Stimulated activated CD4-positive, alpha-beta T cell treated with anti-CD3 and anti-CD28 coated beads, Interleukin-2, amount 100 ng/mL, for 24 hours (primary cell): ENCODE measurements at places on chromosomes 5 and 9.

- DNase-seq: no peak
Measured at GRCh38 chr5:72356361-72356760, 36.2 kb downstream of the PTCD2 start.

DNA sequence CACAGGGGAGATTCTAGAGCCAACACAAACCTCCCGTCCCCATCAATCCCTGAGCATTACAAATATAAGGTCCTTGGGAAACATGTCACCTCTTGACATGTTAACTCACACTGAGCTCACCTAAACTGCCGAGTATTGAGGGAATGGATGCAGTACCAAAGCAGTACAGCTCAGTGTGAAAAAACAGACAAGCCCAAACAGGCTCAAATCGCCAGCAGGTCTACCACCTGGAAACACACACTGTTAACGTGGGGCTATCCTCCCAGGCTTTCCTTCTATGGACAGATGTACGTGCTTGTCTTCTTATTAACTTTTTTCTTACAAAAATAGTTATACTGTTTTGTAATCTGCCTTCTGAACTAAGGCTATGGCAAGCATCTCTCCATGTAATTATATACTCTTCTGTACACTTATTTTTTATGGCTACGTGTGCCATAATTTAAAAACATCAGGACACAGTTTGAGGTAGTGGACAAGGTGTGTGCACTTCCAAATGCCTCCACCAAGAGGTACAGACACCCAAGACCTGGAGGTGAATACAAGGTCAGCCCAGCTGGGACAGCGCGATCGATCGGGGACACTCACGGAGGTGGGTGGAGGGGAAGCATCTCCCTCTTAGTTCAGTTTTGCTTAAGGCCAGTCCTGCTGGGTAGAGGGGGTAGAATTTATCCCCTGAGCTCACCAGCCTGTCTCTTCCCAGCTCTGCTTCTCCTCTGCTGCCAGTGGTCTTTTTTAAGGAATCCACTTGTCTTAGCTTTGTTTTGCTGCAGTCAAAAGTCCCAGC lies 76.5 kb downstream of the DAP start:
- DNase-seq: no peak

DNA sequence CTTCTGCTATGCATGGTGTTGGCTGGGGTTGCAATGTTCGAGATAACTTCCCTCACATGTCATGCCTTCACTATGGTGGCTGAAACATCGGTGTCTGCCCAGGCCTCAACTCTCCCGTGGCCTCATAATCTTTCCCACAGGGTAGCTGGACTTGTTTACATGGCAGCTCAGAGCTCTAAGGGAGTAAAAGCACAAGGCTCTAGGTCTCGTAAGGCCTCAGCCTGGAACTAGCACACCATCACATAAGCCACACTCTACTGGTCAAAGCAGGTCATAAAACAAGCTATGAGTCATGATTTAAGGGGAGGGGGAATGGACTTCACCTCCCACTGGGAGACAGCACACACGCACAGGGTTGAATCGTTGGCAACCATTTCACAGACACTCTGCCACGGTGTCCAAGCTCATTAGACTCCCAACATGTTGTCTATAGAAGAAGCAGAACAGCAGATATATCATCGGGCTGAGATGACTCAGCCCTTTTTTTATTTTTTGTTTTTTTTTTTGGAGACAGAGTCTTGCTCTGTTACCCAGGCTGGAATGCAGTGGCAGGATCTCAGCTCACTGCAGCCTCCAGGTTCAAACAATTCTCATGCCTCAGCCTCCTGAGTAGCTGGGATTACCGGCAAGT lies 66.8 kb upstream of the IL17B start:
- no peak for DNase-seq

- DNase-seq: no peak
Measured at GRCh38 chr9:3924145-3924544, 375.7 kb downstream of the GLIS3 start.

DNA sequence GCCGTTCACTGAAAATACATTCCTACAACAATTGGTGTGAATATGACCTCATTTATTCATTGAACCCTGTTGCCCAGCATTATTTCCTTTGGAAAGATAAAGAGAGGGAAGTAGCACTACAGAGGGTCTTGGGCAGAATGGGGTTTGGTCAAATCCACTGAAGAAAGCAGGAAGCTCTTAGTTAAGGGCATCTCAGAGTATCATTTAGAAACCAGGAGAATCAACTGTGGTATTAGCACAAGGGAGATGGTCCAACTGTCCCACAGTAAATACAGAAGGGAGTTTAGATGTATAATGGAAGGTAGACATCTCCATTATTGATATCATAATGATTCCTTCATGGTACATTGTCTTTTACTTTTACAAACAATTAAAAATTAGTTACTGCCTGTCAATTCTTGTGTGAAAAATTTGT lies 47.1 kb downstream of the LIX1 start:
- DNase-seq: no peak
